ENCODE measurements at places on chromosomes 11 and 22.

GRCh38 chr11:118295815-118296454 is 8.6 kb upstream of the CD3E start:
- no peak for DNase-seq

DNA sequence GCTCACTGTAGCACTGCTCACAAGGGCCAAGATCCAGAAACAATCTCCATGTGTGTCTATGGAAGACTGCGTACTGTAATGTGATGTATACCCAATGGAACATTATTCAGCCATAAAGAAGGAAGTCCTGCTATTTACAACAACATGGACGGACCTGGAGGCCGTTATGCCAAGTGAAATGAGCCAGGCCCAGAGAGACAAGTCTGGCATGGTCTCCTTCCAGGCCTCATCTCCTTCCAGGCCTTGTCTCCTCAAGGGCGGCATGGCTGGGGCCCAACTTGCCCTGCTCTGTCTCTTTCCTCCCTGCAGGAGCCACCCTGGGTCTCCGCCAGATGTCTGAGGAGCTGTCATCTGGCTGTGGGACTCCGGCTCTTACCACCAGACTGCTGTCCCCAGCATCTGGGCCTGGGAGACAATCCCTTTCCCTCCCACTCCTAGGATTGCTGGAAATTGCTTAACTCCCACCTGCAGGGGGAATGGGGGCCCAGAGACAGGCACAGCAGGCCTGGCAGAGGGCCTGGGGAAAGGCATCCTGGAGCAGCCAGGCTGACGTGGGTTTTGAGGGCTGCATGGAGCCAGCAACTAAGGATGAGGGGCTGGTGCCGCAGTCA is 1326.6 kb downstream of the TBC1D22A start:
- no peak for DNase-seq

DNA sequence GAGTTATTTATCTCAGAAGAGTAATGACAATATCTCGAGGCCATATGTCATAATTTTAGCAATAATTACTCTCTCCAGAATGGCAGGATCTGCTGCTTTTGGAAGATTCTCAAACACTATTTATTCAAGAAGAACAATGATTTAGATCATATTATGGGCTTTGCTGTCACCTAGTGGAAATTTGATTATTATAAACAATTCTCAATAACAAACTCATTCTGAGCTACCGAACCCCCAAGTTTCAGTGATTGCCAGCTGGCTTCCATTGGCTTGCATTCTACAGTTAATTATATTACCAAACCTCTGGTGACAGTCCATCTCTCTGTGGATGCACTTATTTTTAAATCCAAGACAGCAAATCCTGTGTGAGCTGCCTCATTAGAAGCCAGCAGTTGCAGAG is 27.9 kb upstream of the SLC36A4 start:
- peak; percentile 25 for DNase-seq

- DNase-seq, result no peak
Observed at GRCh38 chr11:67095214-67095507, 23.9 kb upstream of the KDM2A start.

- no peak for DNase-seq
Observed at GRCh38 chr11:64001484-64002420, 15.5 kb downstream of the OTUB1 start.

DNA sequence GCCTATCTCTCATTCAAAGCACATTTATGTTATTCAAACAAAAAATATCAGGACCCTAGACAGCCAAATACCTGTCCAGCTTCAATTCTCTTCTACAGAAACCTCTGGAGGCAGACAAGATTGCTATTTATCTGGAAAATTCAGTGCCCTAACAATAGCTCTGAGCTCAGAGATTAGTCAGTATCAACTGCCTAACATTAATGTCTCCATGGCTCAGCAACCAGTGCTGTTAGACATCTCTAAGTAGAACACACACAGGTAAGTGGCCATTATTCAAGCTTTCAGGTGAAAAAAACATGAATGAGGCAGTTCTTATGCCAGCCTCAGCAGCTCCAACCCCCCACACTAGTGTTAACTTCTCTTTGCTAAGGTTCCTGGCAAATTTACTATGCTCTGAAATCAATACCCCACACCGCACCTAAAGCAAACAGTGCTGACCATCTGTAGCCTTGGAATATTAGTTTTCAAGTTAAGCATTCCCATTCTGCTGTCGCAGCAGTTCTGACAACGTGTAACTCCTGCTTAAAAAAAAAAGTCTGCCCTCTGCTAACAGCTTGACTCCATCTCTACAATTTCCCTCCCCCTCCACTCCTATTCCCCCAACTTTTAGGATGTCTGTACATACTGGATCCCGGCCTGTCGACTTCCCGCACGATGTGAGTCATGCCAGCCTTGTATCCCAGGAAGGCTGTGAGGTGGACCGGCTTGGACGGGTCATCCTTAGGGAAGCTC is 1.5 kb downstream of the RPL3 start:
- DNase-seq, result no peak

GRCh38 chr11:112580864-112581263 is 320.2 kb upstream of the PLET1 start:
- DNase-seq, result no peak

- no peak for DNase-seq
Observed at GRCh38 chr11:120555433-120555773, 43.9 kb downstream of the GRIK4 start.

DNA sequence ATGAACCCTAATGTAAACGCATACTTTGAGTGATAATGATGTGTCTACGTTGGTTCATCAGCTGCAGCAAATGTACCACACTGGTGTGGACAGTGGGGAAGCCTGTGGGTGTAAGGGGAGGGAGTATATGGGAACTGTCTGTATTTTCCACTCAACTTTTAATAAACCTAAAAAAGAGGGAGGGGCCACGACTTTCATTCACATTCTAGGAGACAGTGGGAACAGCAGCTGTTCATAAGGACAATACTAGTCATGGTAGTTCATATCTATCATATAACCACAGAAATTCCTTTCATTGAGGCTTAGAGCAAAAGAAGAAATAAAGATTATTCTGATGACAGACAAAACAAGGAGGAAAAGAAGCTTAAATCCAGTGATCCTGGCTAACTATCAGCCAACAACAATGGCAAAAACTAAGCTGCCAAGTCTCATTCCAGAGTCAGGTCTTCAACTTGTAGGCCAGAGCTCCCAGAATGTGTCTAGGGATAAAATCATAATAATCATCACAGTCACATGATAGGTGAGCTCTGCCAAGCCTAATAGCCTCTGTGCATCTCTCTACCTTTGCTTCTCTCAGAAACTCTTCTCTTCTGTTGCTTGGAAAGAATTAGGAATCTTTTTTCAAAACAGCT is 59.4 kb upstream of the CHRM4 start:
- no peak for DNase-seq

- no peak for DNase-seq
Observed at GRCh38 chr22:44495629-44496028, 2.4 kb downstream of the RTL6 start.

DNA sequence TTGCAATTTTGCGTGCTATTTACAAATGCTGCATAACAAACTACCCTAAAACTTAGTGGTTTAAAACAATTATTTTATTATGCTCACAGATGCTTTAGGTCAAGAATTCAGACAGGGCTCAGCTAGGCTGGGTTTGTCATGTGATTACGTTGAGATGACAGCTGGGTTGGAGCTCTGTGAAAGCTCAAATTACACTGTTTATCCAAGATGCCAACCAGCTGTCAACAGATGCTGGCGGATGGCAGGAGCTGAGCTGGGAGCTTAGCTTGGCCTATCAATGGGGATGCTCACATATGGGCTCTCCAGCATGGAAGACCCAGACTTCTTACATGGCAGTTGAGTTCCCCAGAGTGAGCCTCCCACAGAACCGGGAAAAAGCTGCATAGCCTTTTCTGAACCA is 62.7 kb downstream of the STK33 start:
- DNase-seq, result peak; percentile 95
